GM23248 (cell line): ENCODE measurements at places on chromosomes 16 and 17.

- DNase-seq = peak; percentile 9
Observed at GRCh38 chr17:67834634-67835033, 9.3 kb downstream of the BPTF start.

GRCh38 chr16:80283466-80284392 is 257.1 kb upstream of the DYNLRB2 start:
- DNase-seq = no peak

- no peak for DNase-seq
Observed at GRCh38 chr17:76752006-76752405, 14.1 kb downstream of the MFSD11 start.

DNA sequence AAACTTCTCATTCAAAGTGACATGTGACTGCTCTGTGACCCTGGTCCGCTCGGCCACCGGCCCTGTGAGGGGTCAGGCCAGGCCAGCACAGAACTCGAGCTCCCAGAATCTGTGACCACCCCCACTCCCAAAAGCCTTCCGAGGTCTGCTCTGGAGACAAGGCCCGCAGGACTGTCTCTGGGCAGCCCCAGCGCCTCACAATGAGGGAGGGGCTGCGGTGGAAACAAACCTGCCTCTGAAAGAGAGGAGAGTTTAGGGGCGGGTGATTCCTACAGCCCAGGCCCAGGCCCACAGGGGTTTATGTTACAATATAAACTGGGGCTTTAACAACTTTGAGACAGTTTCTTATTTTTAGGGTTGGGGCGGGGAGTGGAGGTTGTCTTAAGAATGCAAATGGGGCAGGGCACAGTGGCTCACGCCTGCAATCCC is 19.9 kb downstream of the IGFBP4 start:
- DNase-seq = peak; percentile 42
